ENCODE measurements at places on chromosomes 13 and 19.

- no peak for DNase-seq
Measured at GRCh38 chr19:55552620-55553019, 7.3 kb upstream of the SBK3 start.

DNA sequence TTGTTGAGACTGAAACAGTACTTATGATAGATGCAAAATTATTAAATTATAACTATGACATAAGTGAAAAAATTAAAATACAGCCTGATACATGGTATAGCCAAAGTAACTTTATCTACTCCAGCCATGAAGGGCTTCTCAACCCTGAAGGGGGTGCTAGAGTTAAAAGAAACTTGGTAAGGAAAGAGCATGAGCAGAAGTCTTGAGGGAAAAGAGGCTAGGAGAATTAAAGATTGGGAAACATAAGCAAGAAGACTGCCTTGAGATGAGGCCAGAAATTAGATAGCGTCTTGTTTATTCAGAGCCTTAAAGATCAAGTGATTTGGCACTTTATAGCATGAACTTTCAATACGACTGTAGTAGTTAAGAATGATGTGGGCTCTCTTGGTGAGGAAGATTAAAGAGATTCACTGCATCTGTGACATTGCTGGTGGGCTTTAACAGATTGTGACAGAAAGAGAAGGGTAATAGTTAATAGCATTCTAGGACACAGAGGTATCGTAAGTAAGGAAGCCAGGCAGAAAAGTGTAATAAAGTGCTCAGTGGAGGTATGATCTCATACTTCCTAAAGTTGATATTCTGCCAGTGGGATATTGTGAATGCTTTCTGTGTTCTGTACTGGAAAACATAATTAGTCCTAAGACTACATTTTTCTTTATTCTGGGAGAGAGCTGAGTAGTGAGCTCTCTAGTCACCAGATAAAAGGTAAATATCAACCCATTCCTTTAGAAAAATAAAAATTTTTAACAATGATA is 385.4 kb upstream of the PRR20A start:
- DNase-seq = no peak

DNA sequence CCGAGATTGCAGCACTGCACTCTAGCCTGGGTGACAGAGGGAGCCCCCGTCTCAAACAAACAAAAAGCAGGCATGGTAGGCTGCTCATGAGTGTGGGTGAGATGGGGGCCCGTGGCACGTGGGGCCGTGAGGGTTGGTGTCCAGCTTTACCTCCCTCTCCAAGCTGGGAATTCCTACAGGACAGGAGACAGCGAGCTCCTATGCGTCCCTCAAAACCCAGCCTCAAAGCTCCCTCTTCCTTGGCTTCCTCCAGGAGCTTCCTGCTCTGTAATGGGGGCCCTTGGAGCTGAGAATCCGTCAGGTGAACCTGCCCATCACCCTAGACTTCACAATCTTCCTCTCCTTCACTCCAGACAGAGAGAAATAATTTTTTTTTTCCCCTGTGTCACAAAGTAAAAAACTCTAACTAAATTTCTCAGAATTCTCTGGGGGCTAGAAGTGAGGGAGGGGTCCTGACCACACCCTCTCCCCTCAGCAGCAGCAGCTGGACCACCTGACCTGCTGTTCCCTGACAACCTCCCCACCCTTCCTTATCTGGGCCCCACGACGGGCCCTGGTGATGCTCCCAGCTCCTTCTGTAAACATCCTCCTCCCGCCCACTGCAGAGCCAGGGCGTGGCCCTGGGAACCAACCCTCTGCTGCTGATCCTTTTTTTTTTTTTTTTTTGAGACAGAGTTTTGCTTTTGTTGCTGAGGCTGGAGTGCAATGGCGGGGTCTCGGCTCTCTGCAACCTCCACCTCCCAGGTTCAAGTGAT is 22.1 kb upstream of the WDR18 start:
- no peak for DNase-seq

- DNase-seq = no peak
Measured at GRCh38 chr13:109126891-109127641, 497.7 kb downstream of the MYO16 start.

GRCh38 chr13:111475488-111475887 is 155.0 kb downstream of the TEX29 start:
- no peak for DNase-seq

DNA sequence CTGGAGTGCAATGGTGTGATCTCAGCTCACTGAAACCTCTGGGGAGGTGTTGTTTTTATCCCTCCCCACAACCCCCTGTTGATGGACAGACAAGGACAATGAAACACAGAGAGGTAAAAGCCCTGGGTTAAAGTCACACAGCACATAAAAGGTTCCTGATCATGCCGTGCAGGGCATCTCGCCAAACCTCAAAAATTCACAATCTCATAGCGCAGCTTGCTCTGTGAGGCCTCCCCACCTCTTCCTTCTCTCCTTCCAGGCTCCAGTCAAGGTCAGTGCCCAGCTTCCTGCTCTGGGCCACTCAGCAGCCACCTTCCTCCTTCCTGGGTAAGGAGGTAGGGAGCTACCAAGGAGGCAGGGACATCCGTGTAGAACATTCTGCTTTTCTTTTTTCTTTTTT is 2.3 kb downstream of the FUT2 start:
- no peak for DNase-seq

- DNase-seq = no peak
Measured at GRCh38 chr19:13023656-13024055, 28.4 kb downstream of the NFIX start.

GRCh38 chr19:19113040-19113626 is 25.1 kb downstream of the TMEM161A start:
- DNase-seq = no peak

DNA sequence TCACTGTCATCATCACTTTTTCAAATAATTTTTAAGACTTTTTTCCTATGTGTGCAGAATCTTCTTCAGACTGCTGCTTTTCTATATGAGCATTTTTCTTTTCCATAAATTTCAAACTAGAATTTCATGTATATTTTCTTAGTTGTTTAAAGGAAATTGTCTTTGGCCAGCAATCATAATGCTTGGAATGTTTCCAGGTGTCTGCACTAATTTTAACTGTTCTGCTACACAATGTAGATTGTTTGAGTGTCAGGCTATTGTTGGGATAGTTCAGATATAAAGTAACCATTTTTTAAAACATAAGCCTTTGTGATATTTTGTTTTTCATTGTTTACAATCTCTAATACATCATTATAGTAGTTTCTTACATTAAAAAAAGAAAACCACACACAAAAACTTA is 1418.5 kb downstream of the EFNB2 start:
- no peak for DNase-seq

DNA sequence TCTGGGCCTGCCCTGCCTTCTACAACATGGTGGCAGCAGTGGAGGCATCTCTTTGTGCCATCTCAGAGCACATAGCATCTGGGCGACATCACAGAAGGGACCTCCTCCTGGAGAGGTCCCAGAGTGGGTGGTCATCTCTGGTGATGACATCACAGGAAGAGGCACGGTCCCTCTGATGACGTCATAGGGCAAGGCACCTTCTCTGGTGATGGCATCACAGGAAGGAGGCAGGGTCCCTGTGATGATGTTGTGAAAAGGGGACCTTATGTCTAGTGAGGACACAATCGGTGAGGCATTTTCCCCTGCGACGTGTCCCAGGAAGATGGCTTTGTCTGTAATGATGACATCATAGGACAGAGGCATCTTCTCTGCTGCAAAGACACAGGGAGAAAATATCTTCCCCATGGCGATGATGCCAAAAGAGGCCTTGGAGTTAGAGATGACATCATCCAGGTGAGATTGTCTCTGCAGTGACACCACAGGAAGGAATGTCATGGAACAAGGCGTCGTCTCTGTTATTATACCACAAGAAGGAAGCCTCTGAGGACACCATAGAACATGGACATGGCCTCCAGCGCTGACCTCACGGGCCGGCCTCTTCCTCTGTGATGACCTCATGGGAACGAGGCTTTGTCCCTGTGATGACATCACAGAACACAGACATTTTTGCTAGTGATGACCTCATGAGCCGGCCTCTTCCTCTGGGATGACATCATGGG is 10.7 kb downstream of the SHISA7 start:
- no peak for DNase-seq

GRCh38 chr19:32720216-32720935 is 809 bp downstream of the TDRD12 start:
- no peak for DNase-seq

DNA sequence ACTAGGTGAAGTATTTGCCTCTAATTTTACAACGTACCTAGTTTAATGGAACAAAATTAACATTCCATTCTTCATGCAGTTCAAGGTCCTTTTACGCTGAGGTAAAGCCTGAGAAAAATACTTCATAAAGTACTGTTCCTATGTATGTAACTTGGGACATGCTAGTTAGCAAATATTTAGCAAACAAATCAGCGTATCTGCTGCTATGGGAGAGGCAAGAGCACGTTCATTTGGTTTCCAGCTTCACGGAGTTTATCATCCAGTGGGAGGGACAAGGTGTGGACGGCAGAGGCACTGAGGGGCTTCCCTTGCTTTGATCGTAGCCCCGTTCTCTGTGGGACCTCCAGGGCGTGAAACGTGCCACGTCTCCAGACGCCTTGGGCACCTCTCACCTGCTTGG is 248.8 kb downstream of the IRS2 start:
- no peak for DNase-seq

GRCh38 chr19:41563854-41564514 is 12.0 kb upstream of the CEACAM21 start:
- DNase-seq = no peak

GRCh38 chr13:94272038-94272437 is 207.4 kb downstream of the DCT start:
- no peak for DNase-seq

Measured in stimulated activated CD8-positive, alpha-beta memory T cell treated with anti-CD3 and anti-CD28 coated beads, Interleukin-4, amount 100 ng/mL, for 1 hour (primary cell).